ENCODE measurements at places on chromosomes 6 and 20.

DNA sequence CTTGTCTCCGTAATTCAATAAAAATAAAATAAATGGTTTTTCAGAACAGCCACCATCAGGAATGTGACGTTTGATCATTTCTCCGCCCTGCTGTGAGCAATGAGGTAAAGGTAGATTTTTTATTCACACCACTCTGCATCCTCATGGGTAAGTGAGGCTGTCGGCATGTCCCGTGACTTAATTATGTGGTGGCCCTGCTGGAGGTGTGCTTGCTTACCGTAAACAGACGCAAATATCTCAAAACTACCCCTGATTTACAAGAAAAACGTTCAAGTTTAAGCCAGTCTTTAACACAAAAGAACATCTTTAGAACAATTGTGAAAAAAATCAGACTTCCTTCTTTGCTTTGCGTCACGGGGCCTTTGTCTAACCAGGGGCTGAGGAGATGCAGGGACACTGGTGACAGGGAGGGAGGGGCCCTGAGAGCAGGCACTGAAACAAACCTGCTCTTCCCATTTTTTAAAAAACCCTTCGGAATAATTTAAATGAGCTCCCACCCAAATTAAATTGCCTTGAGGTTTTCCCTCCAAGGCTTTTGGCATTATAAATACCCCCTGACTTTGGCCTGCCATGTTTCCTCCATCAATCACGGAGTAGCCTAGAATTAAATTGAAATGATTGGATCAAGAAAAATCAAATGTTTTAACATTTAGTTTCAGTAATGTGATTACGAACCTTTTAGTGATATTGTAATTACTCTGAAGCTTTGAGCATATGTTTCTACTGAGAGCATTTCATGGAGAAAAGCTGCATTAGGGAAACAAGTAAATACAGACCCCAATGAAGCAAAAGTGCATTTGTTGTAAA lies 13.4 kb downstream of the PRKN start:
- DNase-seq: no peak

DNA sequence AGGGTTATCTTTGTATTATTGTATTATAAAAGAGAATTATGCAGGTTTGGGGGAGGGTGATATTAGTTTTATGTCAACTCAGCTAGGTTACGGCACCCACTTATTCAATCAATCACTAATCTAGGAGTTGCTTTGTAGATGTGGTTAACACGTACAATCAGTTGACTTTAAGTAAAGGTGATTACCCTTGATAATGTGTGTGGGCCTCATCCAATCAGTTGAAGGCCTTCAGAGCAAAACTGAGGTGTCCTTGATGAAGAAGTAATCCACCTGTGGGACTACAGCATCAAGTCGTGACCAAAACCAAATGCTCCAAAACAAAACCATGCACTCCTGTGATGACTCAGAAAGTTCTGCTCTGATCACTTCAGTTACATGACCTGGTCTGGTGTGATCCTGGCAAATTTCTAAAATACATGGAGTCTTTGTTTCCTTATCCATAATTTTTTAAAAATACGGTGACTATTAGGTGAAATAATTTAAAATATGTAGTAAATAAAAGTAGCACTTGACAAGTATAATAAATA lies 114.1 kb downstream of the IYD start:
- DNase-seq: no peak

DNA sequence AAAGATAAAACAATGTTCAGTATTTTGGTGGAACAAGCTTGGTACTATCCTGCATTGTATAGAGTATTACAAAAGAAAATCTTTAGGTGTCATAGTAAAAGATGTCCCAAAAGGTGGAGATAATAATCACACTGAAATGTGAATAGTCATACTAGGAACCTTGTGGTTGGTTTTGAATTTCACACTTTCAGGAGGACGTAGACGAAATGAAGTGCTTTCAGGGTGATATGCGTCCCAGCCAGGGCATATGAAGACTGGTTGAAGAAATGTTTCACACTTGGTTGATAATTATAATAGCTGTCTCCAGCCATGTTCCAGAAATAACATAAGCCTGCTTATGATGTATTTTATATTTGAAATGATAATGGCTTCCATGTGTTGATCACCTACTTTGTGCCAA lies 60.4 kb downstream of the SCAND1 start:
- no peak for DNase-seq

GRCh38 chr6:84777888-84778287 lies 13.5 kb upstream of the TBX18 start:
- DNase-seq: no peak
